ENCODE measurements at places on chromosomes 2 and 18. TPM values are rescaled to one million over a fixed set of nuclear protein-coding genes. Genes with fewer than 3 reads are reported as not detected.

The TBR1 gene
- polyA plus RNA-seq, result not detected

DNA sequence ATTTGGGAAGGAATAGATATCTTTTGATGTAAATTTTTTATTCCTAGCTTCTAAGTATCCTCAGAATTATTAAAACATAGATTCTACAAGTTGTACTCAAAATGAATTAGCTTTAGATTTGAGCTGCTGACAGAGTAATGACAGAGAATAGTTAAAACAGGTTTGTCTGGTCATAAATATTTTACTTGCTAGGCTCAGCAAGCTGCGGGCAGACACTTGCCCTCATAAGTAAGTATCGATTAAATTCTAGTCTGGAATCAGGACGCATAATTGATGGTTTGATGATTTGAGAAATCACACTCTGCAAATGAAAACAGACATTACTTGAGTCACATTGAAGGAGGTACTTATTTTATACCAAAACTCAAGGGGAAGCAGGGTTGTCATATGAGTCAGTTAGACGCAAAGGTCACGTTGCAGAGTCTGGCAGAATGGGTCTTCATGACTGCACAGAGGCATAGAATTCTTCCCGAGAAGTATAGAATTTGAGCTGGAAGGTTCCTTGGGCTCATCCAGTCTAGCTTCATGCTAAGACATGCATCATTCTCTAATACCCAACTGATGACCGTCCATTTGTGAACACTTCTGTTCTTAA, 27.5 kb downstream of the ARL4C start:
- H3K27me3 ChIP-seq, result no peaks in the 10 kb centered on the region
- DNase-seq, result no peak
- peak overlapping the region; percentile 83 for H3K27ac ChIP-seq

GRCh38 chr2:19474128-19474527, 115.7 kb upstream of the OSR1 start:
- no peak for DNase-seq
- H3K4me1 ChIP-seq, result peaks cover 4% of the 10 kb centered on the region
- H3K36me3 ChIP-seq, result no peaks in the 10 kb centered on the region
- no peaks in the 10 kb centered on the region for H3K27me3 ChIP-seq

DNA sequence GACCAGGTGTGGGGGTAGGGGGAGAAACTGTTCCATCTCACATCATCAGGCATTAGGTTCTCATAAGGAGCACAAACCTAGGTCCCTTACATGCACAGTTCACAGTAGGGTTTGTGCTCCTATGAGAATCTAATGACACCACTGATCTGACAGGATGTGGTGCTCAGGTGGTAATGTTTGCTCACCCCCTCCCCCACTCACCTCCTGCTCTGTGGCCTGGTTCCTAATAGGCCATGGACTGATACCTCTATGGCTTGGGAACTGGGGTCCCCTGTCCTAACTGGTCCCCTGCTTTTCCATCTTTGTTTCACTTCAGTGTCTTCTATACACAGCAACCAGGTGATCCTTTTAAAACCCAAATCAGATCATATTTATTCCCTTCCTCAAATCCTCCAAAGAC, 267.8 kb downstream of the TNS1 start:
- H3K4me1 ChIP-seq, result no peaks in the 10 kb centered on the region
- no peak overlapping the region for H3K27ac ChIP-seq
- no peaks in the 10 kb centered on the region for H3K36me3 ChIP-seq

The FIGN gene
- 2.9 TPM for polyA plus RNA-seq

- no peak overlapping the region for H3K27ac ChIP-seq
- H3K4me1 ChIP-seq, result no peaks in the 10 kb centered on the region
- no peak for DNase-seq
- no peaks in the 10 kb centered on the region for H3K36me3 ChIP-seq
- H3K27me3 ChIP-seq, result no peaks in the 10 kb centered on the region
Observed at GRCh38 chr18:13173578-13174145, 44.9 kb upstream of the LDLRAD4 start.

DNA sequence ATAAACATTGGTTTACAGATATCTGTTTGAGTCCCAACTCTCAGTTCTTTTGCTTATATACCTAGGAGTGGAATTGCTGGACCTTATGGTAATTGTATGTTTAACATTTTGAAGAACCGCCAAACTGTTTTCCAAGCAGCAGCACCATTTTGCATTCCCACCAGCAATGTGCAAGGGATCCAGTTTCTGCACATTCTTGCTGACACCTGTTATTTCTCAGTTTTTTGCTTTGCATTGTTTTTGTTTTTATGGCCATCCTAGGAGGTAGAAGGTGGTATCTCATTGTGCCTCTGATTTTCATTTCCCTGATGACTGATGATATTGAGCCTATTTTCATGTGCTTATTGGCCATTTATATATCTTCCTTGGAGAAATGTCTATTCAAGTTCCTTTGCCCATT, 71.2 kb downstream of the MCFD2 start:
- H3K27me3 ChIP-seq, result no peaks in the 10 kb centered on the region
- H3K36me3 ChIP-seq, result no peaks in the 10 kb centered on the region
- H3K27ac ChIP-seq, result no peak overlapping the region
- DNase-seq, result no peak

The C2orf72 gene
- 0.09 TPM for polyA plus RNA-seq
